Karpas-422 (cell line): ENCODE measurements at places on chromosomes 12 and 14.

DNA sequence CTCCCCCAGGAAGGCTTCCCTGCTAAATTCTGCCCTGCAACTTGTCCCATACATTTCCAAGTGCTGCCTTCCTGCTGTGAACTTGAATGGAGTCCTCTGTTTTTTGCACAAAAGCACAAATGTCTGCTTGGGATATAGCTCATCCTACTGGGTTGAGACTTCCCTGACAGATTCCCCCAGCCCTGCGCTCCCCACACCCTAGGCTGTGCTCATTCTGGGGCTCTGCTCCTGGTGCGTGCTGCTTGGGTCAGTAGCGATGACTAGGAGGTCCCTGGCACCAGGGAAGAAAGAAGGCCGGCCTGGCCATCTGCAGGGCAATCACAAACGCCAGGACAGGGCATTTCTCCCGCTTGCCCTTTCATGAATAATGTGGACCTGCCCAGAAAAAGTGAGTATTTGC is 29.2 kb upstream of the FKBP4 start:
- DNase-seq: no peak

GRCh38 chr12:123942911-123943648 is 29.6 kb downstream of the CCDC92 start:
- DNase-seq: no peak

GRCh38 chr12:98437166-98437565 is 78.2 kb upstream of the TMPO start:
- no peak for DNase-seq

GRCh38 chr14:71358209-71358931 is 451.1 kb downstream of the PCNX1 start:
- DNase-seq: no peak

- DNase-seq: no peak
Observed at GRCh38 chr12:49703647-49704137, 3.5 kb downstream of the FMNL3 start.

DNA sequence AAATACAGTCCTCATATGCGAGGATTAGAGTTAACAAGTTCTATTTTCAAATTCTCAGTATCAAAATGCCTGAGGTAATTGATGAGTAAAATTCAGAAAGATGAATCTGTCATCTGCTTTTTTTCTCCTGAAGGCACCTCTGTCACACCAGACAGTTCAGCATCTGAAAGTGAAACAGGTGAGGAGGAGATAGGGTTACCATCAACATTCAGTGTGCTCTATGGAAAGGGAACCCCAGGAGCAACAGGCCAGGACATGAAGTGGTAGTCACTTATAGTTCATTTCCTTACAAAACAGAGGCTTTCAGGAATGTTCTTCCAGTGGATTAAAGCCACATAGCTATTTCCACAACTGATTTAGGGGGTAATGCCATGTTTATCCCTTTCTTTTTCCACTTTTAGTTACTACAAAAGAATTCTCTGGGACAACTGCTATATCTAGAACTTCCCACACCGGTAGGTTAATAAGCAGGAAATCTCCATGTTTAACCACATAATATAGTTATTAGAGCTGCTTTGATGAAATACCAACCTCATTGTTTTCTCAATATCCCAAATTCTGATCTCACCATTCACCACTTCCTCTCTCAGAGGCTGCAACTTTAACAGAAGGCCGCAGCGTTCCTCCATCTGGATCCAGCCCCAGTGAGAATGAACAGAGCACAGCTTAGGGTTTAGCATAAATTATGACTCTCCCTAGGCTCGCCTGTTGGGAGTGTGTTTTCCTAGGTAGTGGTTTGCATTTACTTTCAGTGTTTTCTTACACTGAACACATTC is 177.0 kb upstream of the CNTN1 start:
- no peak for DNase-seq

- DNase-seq: no peak
Observed at GRCh38 chr14:94345344-94346064, 22.4 kb upstream of the SERPINA6 start.

- no peak for DNase-seq
Observed at GRCh38 chr12:94143438-94143837, 4.9 kb upstream of the PLXNC1 start.

- DNase-seq: no peak
Observed at GRCh38 chr14:81728447-81728846, 194.8 kb upstream of the SEL1L start.

GRCh38 chr14:44030831-44031383 is 476.2 kb downstream of the FSCB start:
- DNase-seq: no peak

DNA sequence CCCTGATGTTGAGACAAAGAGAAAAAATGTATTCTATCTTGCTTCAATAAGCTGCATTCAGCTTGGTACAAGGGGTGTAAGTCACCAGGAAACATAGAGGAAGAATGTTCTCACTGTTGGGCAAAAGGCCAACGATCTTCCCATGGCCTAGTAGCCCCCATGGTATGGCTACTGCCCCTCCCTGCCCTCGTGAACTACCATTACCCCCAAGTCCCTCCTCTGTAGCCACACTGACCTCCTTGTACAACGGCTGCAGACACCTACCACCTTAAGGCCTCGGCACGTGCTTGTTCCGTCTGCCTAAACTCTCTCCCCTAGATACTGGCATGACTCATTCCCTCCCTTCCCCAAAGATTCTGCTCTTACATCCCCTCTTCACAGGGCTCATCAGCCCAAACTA is 81.9 kb upstream of the ANO2 start:
- DNase-seq: no peak

- DNase-seq: no peak
Observed at GRCh38 chr14:98808494-98809407, 463.2 kb downstream of the BCL11B start.

DNA sequence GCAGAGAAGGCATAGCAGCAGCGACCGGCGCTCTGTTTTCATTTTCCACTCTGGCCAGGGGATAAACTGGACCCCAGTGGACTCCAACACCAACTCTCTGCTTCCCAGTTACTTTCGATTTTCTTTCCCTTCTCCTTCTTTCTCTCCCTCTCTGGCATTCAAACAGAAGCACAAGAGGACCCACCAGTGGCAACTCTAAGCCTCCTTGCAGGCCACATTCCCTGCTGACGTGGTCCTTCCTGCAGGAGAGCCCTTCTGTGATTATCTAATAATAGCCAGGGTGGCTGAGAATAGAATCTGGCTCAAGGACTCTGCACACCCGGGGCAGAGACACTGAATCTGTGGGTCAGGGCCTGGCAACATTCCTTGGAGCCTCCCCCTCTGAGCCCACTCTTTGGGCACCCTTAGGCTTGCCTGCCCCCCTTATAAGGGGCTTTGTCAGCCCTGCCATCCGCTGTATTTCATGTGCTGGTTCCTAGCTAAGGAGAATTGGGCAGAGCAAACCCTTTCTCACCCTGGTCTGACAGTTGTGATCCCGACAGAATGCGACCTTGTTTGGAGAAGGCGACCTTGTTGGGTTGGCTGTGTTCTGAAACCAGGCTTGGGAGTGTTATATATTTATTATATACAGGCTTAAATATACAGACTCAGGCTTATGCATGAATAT is 8.2 kb upstream of the HOXC6 start:
- no peak for DNase-seq

DNA sequence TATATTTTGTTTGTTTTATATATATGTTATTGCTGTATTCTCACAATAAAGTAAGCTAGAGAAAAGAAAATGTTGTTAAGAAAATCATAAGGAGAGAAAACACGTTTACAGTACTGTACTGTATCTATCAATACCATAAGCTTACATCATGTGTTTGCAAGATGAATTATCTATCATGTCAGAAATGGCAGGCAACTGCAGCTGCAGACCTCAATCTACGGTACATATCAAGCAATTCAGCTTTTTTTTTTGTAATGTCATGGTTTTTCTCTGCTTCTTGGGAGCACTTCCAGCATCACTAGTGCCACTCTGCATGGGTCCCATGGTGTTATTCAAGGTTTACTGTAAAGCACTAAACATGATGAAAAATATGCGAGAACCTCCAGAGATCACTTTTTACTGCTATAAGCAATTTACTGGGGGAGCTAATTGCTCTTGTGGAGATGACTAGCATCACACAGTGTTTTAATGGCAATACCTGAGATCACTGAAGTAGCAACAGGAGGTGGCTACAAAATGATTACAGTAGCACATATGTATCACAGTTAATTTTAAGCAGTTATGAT is 9.0 kb upstream of the KRT2 start:
- DNase-seq: no peak

GRCh38 chr14:50425816-50426215 is 29.1 kb upstream of the CDKL1 start:
- DNase-seq: no peak

DNA sequence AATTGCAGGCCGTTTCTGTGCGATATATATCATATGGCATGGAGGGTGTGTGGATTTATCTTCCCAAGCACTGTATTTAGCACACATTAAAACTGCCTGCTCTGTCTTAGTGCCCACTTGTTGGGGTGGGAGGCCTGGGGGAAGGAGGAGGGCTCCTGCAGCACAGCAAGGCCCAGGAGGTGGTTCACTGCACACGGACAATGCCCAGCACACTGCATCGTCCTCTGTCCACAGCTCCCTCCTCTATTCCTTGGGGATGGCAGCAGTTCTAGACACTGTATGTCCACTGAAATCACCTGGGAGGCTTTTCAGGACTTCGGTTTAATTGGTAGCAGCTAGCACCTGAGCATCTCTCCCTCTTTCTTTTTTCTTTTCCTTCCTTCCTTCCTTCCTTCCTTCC is 161.2 kb downstream of the KTN1 start:
- DNase-seq: no peak

DNA sequence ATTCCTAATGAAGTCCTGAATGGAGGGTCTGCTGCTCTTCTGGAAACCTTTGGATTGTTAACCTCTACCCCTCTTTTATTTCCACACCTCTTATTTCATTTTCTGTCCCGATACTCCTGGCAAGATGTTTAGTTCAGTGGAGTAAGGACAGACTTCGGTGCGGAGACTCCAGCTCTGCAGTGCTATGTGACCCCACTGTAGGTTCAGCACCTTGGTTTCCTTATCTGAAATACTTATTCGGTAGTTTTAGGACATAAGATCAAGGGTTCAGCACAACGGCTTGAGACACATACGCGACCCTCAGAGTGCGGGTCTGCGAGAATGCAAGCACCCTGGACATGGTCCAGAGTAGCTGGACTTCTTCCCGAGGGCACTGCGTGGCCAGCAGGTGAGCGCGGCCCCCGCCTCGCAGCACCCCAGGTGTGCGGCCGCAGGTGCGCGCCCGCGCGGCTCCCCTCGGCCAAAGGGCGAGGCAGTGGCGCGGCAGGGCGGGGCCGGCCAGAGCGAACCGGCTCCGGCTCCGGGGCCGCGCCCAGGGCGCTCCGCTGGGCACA is 465 bp upstream of the FGD4 start:
- no peak for DNase-seq

GRCh38 chr12:95336387-95337067 is 118.9 kb downstream of the VEZT start:
- DNase-seq: peak; percentile 96

- no peak for DNase-seq
Observed at GRCh38 chr12:123109319-123109772, 41.5 kb downstream of the PITPNM2 start.

DNA sequence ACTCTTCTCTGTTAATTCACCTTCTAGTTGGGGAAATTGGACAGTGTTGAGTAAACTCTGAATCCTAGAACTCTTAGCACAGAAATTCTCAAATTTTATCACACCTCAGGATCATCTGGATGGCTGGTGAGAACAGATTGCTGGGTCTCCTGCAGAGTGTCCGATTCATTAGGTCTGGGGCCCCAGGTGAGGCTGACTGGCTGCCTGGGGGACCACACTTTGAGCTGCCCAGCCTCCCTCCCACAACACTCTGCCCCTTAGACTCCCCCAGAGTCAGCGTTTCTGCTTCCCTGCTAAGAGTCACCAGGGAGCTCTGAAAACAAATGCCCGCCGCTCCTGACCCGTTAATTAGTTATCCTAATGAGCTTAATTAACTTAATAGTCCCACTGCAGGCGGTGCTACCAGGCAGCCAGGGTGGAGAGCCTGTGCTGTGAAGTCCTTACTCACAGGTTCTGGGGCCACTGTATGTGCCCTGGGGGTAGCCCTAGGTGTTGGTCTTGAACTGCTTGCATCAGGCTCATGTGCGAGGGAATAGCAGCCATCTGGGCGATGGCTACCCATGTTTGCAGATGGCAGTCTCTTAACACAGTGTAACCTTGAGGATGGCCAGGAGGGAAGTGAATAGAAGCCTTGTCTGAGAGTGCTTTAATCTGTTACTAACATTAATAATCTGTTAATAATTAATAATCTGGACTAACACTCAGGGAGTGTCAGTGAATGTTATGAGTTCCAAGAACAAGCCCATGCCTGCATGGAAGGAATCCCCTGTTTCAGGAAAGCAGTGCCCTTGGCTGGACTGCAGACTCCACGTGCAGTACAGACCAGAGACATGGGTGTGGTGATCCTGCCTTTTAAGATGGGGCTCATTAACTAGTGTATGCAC is 35.6 kb downstream of the AACS start:
- no peak for DNase-seq

DNA sequence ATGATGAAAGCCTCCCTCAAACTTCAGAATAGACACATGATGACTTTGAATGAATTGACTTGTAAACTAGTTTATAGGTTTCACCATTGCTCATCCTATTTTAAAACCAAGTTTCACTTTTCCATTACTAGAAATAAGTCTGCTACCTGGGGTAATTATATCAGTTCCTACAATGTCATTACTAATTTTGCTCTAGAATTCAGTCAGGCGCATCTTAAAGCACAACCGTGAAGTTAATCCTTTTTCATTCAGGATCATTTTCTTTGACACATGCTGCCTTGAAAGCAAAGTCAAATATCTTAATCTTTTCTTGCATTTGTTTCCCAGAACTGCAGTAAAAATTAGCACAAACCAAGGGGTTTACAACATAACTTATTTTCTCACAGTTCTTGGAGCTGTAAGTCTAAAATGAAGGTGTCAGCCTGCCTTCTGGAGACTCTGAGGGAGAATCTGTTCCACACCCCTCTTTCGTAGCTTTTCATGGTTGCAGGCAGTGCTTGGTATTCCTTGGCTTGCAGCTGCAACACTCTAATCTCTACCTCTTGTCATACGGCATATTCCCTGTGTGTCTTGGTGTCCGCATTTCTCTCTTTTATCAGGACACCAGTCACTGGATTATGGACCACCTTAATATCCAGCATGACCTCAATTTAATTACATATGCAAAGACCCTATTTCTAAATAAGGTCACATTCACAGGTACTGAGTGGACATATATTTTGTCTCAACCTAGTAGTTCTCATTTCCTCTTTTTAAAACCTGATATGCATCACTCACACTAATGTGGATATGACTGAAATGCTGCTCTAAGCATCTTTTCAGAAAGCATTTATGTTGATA is 114.3 kb upstream of the PDZRN4 start:
- DNase-seq: peak; percentile 72

DNA sequence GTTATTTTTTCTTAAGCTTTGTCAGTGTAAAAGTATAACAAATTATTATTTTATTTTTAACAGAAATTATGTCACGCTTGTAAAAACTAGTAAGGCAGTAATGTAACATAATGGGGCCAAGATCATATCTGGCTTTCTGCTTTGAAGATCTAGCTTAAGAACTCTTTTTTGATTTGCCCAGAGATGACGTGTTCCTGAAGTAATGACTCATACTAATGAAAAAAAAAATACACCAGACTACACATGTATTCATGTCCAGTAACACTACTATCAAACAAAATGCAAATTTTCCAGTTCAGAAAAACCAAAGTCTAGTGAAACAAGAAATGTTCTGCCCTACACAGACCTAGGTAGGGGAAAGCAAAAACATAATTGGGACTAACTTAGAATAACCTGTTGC is 432.2 kb upstream of the ATXN7L3B start:
- DNase-seq: no peak
